ENCODE measurements at places on chromosomes 5 and 9. TPM values are rescaled to one million over a fixed set of nuclear protein-coding genes. Genes with fewer than 3 reads are reported as not detected.

DNA sequence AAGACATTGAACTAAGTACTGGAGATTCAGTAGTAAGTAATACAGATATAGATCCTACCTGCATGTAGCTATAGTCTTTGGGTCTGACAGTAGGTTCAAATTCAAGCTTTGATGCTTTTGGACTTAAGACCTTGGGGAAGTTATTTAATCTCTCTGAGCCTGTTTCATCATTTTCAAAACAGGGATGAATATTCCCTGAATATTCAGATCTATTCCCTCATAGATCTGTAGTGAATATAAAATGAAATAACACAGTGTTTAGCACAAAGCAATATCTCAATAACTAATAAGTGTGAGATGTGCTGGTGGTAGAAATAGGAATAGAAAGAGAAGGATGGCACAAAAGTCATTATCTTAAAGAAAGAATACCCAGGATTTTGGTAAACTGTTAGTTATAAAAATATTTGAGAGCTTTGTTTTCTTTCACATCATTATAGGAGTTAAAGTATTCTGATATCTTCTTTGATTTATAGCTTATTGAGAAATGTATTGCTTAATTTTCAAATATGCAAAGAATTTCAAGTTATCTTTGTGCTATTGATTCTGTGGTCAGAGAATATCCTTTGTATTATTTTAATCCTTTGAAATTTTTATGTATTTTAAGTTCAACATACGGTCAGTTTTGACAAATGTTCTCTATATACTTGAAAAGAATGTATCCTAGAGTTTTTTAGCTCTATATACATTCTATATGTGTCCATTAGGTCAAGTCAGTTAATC, 11.4 kb upstream of the RANBP3L start:
- no peak for DNase-seq

DNA sequence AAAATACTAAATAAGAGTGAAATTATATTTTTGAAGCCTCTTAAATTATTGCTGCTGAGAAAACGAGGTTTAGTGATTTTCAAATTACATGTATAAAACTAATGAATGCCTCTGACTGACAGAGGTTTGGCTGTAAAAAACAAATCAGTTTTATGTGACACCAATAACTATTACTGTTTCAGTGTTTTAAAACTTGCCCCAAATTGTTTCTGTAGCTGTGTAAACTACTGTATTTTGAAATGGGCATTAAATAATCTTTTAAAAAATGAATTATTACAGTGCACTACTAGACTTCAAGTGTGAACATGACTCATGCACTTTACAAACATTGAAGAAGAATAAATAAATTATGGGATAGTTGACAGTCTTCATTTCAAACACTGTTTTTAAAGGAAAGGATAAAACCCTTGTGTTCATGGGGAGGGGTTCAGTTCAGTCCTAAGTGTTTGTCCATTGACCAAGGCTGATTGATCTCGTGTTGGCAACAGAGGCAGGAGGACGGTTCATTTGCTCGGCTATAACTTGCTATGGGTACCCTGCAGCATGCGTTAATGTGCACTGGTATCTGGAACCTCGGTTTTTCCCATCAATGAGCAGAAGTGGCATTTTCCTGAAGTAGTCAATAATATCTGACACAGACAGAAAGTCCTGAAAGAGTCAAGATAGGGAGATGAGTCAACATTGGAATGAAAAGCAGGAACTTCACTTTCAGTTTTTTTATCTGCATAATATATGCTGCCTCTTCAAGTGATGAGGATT, 15.6 kb downstream of the C5orf58 start:
- no peak for DNase-seq

- no peak for DNase-seq
These were observed 413.6 kb upstream of the TNC start for GRCh38 chr9:115531410-115532125.

Gene CDX1
- not detected for total RNA-seq

DNA sequence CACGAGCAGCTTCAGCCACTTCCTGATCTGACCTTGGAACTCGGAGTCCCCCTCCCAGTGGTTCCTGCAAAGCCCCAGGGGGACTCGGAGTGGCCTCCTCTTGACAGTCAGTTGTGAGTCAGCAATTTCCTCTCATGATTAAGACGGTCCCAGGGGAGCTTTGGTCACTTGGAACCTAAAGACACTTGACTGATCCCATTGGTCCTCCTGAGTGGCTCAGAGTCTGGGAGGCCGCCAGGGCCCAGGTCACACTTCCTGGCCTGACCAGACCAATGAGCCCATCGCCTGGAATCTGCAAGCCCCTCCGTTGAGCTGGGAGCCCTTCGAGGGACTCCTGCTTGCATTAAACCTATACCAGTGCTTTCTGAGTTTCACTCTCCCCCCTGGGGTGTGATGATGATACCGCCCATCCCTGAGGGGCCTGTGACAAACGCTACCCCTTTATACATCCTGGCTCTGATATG, 29.1 kb downstream of the TSPAN17 start:
- no peak for DNase-seq

Gene TENT4A
- 11.0 TPM for total RNA-seq

DNA sequence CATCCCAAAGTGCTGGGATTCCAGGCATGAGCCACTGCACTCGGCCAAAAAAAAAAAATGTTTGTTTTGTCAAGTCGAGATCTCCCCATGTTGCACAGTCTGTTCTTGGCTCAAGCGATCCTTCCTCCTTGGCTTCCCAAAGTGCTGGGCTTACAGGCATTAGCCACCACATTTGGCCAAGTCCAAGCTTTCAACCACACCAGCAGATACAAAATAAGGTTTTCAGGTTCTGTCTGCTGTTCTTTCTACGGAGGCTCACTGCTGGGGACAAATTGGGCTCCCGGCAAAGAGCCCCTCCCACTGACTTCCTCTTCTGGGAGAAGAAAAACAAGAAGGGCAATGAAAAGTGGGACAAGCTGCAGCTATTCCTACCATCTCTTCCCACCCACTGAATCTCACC, 37.6 kb upstream of the GGTA1 start:
- DNase-seq = no peak

GRCh38 chr9:101705135-101705661, 33.2 kb downstream of the GRIN3A start:
- DNase-seq = no peak

Gene CBY3
- total RNA-seq = not detected

- DNase-seq = no peak
These were observed 176.9 kb downstream of the RORB start for GRCh38 chr9:74674077-74674476.

DNA sequence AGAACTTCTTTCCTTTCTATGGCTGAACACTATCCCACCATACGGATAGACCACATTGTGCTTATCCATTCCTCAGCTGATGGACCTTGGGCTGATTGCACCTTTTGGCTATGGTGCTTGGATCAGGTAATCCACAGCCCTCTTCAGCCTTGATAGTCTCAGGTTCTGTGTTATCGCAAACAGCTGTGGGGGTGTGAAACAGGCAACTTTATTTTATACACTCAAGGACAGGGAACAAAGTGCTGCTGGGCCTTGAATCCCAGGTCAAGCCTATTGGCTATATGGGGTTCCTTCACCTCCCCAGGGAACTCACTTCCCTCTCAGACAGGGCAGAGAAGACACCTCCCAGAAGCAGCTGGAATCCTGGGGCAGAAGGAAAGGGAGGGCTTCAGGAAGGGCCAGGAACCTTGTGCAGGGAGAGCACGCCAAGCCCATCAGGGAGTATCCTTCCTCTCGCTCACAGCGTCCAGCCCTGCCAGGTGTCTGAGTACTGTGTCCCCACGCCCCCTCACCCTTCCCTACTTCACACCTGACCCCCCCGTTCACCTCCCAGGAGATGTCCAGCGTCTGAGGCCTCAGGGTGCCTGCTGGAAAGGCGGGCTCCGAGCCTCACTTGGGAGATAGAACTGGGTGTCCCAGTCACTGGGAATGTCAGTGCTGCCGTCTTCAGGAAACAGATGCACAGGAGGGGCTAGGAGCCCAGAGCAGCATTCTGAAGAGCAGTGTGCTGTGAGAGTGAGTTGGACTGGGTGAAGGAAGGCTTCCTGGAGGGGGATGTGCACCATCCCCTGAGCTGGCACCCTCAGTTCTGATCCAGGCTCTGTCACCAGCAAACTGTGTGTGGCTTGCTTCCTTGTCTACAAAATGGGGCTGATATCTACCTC, 32.8 kb downstream of the AFAP1L1 start:
- DNase-seq = no peak

- DNase-seq = no peak
These were observed 309.5 kb downstream of the PDE4D start for GRCh38 chr5:59583810-59584562.

DNA sequence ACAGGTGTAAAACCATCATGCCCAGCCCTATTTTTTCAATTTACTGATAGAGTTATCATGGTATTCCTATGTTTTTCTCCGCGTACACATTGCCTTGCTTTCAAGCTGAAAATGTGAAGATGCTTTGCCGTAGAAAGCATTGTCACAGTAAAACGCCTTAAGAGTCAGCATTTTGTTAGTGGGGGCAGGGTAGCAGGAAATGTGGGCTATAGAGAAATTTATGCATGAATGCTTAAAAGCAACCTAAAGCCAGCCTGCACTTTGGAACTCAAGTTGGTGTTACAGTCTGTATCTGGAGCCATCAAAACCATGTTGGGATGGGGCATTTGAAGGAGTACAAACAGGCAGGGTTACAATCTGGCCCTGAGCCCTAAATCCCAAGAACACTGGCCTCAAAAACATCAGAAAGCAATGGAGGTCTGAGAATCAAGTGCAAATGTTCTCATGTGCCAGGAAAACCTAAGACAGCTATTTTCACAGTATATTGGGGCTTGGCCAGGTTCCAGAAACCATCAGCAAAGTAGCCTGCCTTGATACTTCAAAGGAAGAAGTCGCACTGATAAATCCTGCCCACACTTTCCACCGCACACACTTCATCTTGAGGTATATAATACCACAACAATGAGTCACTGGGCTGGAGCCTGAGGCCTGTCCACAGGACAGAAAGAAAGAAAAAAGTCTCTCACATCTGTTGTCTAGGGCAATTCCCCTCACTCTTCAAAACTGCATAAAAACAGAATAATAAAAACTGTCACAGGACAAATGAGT, 313.8 kb downstream of the ENC1 start:
- DNase-seq = no peak

DNA sequence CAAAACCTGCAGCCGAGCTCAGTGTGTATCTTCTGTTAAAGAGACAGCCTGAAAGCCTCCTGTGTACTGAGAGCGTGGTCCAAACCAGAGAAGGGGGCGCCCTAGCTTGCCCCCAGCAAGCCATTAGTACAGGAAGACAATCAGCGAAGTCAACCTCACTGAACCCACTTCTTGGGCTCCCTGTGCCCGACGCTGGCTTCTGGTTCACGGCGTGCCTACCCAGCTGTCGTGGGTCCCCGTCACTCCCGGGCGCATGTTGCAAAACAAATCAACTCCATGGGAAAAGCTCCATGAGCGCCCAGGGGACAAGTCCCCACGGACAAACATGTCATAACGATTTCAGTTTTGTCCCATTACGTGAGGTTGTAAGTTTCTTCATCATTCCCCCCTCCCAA, 326.9 kb downstream of the SH3GL2 start:
- no peak for DNase-seq

DNA sequence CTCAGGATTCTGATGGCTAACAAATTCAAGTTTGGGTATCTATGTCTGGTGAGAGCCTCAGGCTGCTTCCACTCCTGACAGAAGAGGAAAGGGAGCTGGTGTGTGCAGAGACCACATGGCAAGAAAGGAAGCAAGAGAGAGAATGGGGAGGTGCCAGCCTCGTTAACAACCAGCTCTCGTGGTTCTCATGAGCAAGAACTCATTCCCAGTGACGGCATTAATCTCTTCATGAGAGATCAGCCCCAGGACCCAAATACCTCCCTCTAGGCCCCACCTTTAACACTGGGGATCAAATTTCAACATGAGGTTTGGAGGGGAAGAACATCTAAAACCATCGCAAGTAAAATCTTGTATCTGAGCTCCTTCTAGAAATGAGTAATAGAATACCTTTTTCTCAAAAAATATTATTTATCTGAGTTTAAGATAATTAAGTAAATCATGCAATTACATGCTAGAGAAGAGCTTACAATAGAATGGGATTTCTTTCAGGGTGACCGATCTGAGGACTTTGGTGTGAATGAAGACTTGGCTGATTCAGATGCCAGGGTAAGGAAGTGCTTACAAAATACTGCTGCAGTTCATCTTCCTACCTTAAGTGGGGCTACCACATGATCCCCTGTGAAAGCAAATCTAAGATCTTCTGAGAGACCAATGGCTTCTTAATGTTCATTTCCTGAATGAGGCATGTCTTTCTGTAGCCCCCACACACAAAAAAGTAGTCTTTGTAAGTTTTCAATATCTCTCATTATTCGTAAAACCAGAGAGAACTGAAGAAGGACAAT, 11.5 kb downstream of the ANXA1 start:
- no peak for DNase-seq

Gene TUT7
- 31.0 TPM for total RNA-seq

DNA sequence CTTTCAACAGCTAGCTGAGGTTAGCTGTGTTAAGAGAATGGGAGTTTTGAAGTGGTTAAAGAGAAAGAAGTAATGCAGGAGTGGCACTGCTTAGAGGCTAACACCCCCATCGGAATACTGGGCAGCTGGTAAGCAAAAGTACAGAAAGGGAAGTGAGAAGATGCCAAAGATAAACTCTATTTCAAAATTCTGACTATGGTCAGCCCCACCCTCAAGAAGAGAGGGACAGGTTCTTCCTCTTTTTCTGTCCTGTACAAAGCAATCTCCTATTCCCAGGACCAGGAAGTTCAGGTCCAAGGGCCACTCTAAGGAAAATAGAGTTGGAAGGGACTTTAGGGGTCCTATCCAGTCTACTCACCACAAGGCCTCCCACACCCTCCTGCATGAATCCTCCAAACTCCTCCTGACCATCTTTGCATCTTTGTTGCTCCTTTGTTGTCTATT, 45.9 kb upstream of the JAK2 start:
- DNase-seq = no peak

GRCh38 chr5:16669776-16670175, 53.0 kb upstream of the RETREG1 start:
- no peak for DNase-seq

Gene MARVELD2
- total RNA-seq = 0.41 TPM

DNA sequence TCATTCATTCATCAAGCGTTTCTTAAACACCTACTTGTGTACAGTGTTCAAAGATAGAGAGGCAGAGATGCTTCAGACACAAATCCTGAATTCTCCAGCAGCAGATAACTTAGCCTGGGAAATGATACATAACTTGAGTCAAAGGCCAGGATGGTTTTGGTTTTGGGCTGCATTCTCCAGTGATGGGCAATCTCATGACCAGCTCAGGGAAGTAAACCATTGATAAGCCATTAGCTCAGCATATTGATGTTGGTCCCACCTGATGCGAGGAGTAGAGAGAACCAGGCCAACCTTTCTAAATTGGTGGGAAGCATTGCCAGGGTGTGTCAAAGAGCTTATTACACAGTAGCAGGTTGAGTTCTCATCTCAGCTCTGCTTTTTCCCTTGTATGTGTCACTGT, 53.0 kb downstream of the SH3RF2 start:
- no peak for DNase-seq
